ENCODE measurements at places on chromosomes 16 and 17. TPM values are rescaled to one million over a fixed set of nuclear protein-coding genes. Genes with fewer than 3 reads are reported as not detected.

C17orf78 gene
- total RNA-seq, result not detected

PERCC1 gene
- total RNA-seq, result 0.25 TPM

NPIPA1 gene
- 55.6 TPM for total RNA-seq

NOL3 gene
- 6.1 TPM for total RNA-seq

SDR42E2 gene
- not detected for total RNA-seq

RNF135 gene
- 4.9 TPM for total RNA-seq

GNG13 gene
- total RNA-seq, result not detected

PRAC2 gene
- not detected for total RNA-seq

RAPGEFL1 gene
- total RNA-seq, result 4.3 TPM

KREMEN2 gene
- not detected for total RNA-seq

DNA sequence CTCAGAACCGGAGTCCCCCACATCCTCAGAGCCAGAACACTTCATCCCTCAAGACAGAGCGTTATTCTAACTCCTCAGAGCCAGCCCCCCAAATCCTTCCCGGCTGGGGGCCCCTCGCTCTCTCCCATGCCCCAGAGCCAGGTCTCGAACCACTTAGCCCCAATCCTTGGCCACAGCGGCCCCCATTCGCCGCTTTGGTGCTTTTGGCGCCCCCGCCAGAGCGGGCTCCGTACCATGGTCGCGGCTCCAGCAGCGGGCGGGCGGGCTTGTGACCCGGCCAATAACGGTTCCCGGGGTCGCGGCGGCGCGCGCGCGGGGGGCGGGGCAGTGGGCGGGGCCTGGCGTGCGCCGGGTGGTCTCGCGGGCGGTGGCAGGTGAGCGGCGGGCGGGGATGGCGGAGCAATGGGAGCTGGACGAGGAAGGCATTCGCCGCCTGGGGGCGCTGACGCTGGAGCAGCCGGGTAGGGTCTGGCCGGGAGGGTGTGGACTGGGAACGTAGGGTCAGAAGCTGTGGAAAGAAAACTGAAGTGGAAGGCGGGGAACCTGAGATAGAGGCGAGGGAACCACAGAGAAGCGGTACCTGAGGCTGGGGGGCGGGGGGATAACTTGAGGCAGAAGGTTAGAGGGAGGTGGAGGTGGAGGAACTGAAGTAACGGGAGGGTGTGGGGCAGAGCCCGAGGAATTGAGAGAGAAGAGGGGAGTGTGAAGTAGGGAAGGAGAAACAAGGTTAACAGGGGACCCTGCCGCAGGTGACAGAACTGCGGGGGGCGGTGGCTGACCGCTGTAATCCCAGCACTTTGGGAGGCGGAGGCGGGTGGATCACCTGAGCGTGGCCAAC lies at the start of the genes KCTD19 and LRRC36:
TSS of gene KCTD19 (minus strand) at position 270 of the 838 bp plus-strand sequence. CDS start at position 236, 34 bp downstream.
TSS of gene LRRC36 (plus strand) at position 344 of the 838 bp plus-strand sequence. CDS start at position 392, 48 bp downstream.
- peak; percentile 90 for DNase-seq

DNA sequence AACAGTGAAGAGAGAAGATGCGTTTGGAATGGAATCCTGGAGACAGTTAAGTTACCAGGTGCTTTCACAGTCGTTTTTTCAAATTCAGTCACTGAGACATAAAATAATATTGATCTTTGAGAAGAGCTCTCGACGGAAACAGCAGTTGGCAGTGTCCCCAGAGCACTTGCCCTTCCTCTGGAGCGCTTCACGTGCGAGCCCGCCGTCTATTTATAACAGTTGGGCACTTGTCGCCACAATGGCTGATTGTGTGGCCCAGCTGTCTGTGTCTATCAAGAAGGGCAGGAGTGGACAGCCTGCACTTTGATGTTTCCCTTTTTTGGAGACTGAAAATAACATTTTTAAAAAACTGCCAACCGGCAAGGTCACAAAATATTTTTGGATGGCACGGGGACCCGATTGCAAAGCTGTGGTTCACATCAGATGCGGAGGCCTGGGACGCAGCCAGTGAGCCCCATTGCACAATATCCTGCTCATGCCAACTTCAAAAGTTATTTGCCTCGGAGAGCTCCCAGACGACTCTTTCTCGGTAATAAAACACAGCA lies 62.9 kb downstream of the ADCY9 start:
- DNase-seq, result no peak

DNA sequence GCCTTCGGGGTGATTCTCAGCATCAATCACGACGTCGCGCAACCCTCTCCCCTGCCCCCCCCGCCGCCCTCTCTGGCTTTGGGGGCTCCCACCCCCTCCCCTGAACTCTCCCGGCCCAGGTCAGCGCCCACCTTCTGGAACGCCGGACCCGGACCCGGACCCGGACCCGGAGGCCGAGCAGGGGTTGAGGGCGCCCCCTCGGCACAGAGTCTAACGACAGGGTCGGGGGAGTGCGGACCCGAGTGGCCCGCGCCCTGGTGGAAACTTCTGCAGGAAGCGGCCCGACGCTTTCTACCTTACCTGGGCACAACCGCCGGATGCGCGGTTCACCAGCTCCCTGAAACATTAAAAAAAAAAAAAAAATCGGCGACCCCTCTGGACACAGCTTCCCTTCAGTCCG lies 16.2 kb downstream of the SALL1 start:
- DNase-seq, result no peak

DNA sequence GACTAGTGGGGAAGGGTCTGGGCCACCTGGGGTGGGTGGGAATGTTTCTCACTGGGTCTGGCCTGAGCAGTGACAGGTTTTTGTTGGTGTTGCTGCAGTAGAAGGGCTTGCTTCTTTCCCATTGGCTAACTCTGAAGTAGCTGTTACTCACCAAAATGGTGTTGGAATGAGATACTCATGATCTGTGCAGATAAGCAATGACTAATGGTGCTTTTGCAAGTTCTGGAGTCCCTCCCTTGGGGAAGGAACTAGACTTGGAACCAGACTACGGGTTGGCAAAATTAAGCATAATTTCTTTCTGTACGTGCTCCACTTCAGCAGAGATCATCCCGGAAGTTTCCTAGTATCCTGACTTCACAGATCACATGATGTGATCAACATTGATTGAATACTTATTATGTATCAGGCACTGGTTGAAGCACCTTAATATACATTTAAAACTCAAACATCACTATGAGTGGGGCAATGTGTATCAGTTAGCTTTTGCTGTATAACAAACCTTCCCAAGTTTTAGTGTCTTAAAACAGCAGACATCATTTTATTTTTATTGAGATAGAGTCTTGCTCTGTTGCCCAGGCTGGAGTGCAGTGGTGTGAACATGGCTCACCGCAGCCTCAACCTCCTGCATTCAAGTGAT lies 30.1 kb downstream of the CHP2 start:
- DNase-seq, result no peak

- DNase-seq, result no peak
These were observed 310.1 kb downstream of the CA10 start for GRCh38 chr17:51848451-51848850.

DNA sequence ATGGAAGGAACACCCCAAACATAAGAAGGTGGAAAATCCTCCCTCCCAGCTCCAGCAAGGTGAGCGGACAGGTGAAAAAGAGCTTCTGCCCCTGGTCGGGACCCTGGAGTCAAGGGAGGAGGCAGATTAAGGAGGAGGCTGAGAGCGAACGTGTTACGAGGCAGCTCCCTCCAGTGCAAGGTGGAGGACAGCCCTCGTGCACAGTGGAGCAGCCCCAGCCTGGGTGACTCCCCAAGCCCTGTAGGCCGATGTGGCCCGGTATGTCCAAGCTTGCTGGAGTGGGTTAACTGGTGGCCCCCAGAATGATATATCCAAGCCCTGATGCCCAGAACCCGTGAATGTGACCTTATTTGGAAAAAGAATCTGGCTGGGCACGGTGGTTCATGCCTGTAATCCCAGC lies 15.5 kb upstream of the CRISPLD2 start:
- no peak for DNase-seq

DNA sequence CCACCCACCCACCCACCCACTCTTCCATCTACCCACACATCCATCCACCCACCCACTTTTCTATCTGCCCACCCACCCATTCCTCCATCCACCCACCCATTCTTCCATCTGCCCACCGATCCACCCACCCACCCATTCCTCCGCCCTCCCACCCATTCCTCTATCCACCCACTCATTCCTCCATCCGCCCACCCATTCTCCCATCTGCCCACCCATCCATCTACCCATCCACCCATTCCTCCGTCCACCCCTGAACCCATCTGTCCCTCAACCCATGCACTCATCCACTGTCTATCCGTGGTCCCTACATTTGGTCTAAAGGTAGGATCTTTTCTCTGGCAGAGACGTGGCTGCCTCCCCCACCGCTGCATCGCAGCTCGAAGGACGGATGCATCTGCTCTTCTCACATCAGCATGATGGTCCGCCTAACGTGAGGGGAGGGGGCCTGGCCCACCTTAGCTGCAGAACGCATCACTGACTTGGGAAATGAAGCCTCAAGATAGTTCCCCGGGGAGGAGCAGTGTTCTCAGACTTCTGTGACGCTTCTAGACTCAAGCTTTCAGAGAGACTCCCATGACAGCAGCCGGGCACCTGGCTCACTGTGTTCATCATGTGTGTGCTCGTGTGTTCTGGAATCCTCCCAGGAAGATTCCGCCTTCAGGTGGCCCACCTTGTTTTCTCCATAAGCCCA lies 17.2 kb upstream of the GSE1 start:
- no peak for DNase-seq

GRCh38 chr16:66968847-66969246 lies 7.8 kb downstream of the CES3 start:
- no peak for DNase-seq

DNA sequence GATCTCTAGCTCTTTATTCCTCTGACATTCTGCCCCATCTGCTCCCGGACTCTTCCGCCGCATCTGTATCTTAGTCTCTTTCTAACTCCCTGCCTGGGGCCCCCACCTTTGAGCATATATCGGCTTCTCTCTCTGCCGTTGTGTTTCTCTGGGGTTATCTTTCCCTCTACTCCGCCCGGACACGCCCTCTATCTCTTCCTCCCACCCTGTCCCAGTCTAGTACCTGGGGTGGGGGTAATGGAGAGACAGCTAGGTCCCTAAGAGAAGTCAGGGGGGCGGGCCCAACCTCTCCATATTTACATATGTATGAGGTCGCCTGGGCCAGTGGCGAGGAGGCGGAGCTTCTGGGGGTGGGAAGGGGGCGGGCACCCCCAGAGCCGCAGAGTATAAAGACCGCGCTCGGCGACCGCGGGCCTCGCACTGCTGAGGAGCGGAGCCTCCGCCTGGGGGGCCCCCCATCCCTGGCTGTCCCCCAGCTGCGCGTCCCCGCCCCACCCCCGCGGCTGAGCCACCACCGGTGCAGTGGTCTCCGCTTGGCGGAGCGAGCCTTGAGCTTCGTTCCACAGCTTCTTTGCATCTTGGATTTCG lies at the start of gene ATP1B2:
TSS of gene ATP1B2 (plus strand) at position 418 of the 588 bp plus-strand sequence. CDS start 593 bp downstream, outside the sequence.
- DNase-seq, result peak; percentile 71

DNA sequence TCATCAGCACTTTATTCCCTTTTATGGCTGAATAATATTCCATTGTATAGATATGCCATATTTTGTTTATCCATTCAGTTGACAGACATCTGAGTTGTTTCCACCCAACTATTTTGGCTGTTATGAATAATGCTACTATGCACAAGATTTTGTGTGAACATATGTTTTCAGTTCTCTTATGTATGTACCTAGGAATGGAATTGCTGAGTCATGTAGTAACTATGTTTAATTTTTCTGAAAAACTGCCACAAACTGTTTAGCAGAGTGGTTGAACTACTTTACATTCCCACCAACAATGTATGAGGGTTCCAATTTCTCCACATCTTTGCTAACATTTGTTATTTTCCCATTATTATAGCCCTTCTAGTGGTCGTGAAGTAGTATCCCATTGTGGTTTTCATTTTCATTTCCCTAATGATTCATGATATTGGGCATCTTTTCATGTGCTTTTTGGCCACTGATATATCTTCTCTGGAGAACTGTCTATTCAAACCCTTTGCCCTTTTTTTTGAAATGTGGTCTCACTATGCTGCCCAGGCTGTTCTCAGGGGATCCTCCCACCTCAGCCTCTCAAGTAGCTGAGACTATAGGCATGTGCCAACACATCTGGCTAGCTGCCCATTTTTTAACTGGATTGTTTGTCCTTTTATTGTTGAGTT lies 26.3 kb downstream of the SMURF2 start:
- no peak for DNase-seq

- no peak for DNase-seq
These were observed 555 bp downstream of the TTYH2 start for GRCh38 chr17:74213861-74214391.

GRCh38 chr16:4769306-4769638 lies 2.3 kb upstream of the ZNF500 start:
- no peak for DNase-seq

DNA sequence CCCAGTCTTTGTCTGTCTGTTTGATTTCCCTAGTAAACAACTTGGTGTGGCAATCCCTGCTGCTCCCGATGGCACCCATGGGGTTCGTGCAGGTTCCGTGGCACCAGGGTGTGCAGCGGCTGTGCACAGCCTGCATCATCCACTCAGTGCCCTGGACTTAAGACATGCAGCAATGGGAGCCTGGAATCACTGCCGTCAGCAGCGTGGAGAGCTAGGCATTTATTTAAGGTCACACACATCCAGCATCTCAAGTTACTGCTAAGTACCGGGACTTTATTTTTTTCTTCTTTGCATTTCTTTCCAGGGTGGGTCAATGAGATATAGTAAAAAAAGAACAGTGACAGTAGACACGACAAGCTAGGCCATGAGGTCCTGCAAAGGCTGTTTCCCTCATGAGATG lies 2.8 kb downstream of the DHRS7C start:
- DNase-seq, result no peak

GRCh38 chr16:80720804-80721371 lies 83.5 kb downstream of the CDYL2 start:
- DNase-seq, result no peak

- no peak for DNase-seq
These were observed 370.3 kb upstream of the TOM1L1 start for GRCh38 chr17:54530398-54530797.

GRCh38 chr16:64165368-64165767 lies 956.5 kb downstream of the CDH11 start:
- no peak for DNase-seq

DNA sequence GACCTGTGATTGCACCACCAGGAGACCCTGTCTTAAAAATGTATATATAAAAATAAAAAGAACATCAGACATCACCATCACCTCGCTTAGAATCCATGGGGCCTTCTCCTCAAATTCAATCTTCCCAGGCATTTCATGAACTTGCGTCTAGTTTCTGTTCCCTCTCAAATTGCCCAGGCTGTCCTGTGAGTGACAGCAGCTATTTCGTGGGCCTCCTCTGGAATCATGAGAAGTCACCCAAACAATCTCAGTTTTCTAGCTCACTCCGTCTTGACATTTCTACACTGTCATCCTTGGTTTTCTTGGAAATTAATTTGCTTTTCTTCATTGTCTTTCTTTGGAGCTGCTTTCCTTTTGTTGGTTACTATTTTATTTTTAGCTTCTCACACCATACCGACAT lies 7.3 kb downstream of the SLC52A1 start:
- no peak for DNase-seq

DNA sequence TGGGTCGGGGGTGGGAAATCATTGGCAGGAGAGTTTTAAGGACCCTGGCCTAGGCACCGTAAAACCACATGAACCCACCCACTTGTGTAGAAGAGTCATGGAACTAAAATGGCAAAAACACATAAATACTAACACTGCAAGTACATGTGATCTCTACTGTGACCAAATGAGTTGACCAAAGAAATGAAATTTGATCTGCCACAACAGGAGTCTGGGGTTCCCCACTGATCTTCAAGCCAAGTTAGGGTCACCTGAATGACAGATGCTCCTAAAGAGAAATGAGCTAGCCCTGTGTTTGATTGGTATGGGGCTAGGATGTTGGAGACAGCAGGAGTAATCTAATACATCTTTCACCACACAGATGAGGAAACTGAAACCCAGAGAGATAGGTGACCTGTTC lies 21.5 kb upstream of the SKAP1 start:
- DNase-seq, result no peak

Measured in activated naive CD8-positive, alpha-beta T cell treated with anti-CD3 and anti-CD28 coated beads for 36 hours (primary cell).